Heart left ventricle (tissue), 16 donors: ENCODE measurements at places on chromosomes 4 and X. TPM values are rescaled to one million over a fixed set of nuclear protein-coding genes. Genes with fewer than 3 reads are reported as not detected.

- no peak for DNase-seq
Measured at GRCh38 chr4:158068068-158068467, 104.8 kb downstream of the GASK1B start.

- DNase-seq = no peak
Measured at GRCh38 chr4:185909972-185910371, 98.0 kb upstream of the SORBS2 start.

GRCh38 chr4:53192496-53192895 is 173.4 kb downstream of the SCFD2 start:
- no peak for DNase-seq

GRCh38 chr4:138138774-138139173 is 103.4 kb downstream of the SLC7A11 start:
- no peak for DNase-seq

DNA sequence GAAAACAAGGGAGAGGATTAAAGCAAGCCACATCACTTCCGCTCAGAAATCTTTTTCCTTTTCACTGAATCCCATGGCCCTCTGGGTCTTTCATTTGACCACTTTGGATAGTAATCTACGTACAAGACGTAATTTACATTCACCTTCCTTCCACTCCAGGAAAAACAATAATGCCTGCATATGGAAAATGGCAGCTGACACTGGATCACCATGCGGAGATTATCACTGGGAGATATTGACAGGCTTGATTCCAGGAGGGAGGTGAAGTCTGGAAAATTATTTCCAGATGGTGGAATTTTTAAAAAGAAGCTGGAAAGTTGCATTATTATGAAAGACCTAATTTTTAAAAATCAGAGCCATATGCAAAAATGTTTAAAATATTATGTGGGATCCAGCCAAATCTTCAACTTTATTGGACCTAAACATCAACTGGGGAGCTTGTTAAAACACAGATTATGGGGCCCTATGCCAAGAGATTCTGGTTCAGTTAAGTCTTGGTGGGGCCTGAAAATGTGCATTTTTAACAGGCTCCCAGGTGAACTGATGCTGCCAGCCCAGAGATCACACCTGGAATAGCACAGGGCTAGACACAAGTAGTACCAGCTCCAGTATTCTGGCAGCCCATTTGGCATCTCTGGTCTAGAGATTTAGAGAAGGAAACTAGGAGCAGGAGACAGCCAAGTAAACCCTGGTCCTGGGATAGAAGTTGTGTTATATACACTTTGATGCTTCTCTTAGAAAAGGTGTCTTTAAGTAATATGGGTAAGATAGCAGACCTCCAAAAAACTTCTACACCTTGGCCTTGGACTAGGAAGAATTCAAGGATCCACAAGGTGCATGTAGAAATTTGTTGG is 290.3 kb upstream of the LDB2 start:
- no peak for DNase-seq

DNA sequence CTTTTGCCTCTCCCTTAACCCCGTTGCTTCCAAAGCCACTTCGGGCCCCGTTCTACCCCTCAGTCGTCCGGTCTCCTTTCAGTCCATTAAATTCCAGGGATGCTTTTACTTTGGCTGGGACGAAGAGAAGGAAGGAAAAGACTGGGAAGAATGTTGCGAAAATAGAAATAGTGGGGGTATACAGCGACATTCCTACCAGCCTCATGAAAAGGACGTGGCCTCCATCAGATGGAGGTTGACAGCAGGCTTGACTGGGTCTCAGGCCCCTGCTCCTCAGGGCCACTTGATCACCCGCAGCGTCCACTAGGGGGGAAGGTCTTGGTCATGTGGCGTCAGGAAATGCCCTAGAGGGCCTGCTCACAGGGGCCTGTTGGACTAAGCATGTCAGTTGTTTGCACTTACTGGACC is 657 bp upstream of the ANKRD50 start:
- peak; percentile 84 for DNase-seq

- no peak for DNase-seq
Measured at GRCh38 chr4:21893136-21893535, 55.4 kb downstream of the KCNIP4 start.

The SCD5 gene
- total RNA-seq = 3.0 TPM

The ADH1C gene
- 1.6 TPM for total RNA-seq

The SORCS2 gene
- total RNA-seq = 3.3 TPM
